ENCODE measurements at places on chromosomes 16 and 17. TPM values are rescaled to one million over a fixed set of nuclear protein-coding genes. Genes with fewer than 3 reads are reported as not detected.

DERL2 gene
- 10.2 TPM for total RNA-seq

OR1F1 gene
- total RNA-seq: not detected

SETD1A gene
- total RNA-seq: 2.1 TPM

CLEC10A gene
- total RNA-seq: 1.5 TPM

TMEM220 gene
- total RNA-seq: 2.8 TPM

HES7 gene
- not detected for total RNA-seq

SCNN1B gene
- total RNA-seq: 0.14 TPM

CORO7 gene
- total RNA-seq: 52.1 TPM

PPP1R27 gene
- total RNA-seq: not detected

SLC6A4 gene
- not detected for total RNA-seq

HAS3 gene
- 2.6 TPM for total RNA-seq

GUCY2D gene
- not detected for total RNA-seq

ITGAD gene
- not detected for total RNA-seq

KRT32 gene
- total RNA-seq: not detected

PDK2 gene
- total RNA-seq: 62.6 TPM

SECTM1 gene
- 3.5 TPM for total RNA-seq

TBC1D26 gene
- total RNA-seq: not detected

PITPNC1 gene
- 10.6 TPM for total RNA-seq

TMEM98 gene
- 87.8 TPM for total RNA-seq

CACNA1H gene
- total RNA-seq: 42.8 TPM

TNP2 gene
- total RNA-seq: not detected

CD300C gene
- total RNA-seq: 0.27 TPM

HS3ST3A1 gene
- not detected for total RNA-seq

HSD11B2 gene
- total RNA-seq: 1.5 TPM

PRR15L gene
- total RNA-seq: 0.29 TPM

KRTAP9-7 gene
- total RNA-seq: not detected

RCVRN gene
- 0.88 TPM for total RNA-seq

C16orf92 gene
- not detected for total RNA-seq

CDH1 gene
- total RNA-seq: 30.0 TPM

CAPNS2 gene
- total RNA-seq: not detected

MYH2 gene
- not detected for total RNA-seq

TMEM132E gene
- total RNA-seq: not detected

SLX4 gene
- total RNA-seq: 6.2 TPM

HOXB3 gene
- total RNA-seq: 10.6 TPM

KREMEN2 gene
- total RNA-seq: 0.41 TPM

Measured in uterus (tissue), 4 donors.